ENCODE measurements at places on chromosomes 13 and 19.

DNA sequence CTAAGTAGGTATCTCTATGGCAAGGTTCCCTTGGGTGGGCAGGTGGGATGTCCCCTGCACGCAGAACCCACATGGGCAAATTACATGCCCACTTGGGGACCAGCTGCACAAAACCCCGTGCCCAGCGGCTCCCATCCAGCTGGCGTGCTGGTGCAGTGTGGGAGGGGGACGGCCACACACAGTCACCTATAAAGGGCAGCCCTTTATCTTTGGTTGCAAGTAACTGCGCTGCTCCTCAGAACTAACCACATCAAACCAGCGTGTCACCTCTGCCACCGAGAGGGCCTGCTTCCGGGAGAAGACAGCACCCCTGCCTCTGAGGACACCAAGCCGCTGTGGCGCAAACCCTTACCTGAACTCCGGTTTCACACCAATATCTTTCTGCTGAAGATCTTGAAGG lies 32.2 kb downstream of the ANKRD27 start:
- DNase-seq = no peak

- no peak for DNase-seq
Measured at GRCh38 chr19:5943623-5944022, 29.6 kb downstream of the CAPS start.

GRCh38 chr19:45908956-45909355 lies 5.6 kb downstream of the NANOS2 start:
- no peak for DNase-seq

- DNase-seq = no peak
Measured at GRCh38 chr19:1764729-1765128, 11.4 kb downstream of the ONECUT3 start.

- DNase-seq = no peak
Measured at GRCh38 chr13:30618186-30618929, 638 bp downstream of the USPL1 start.

DNA sequence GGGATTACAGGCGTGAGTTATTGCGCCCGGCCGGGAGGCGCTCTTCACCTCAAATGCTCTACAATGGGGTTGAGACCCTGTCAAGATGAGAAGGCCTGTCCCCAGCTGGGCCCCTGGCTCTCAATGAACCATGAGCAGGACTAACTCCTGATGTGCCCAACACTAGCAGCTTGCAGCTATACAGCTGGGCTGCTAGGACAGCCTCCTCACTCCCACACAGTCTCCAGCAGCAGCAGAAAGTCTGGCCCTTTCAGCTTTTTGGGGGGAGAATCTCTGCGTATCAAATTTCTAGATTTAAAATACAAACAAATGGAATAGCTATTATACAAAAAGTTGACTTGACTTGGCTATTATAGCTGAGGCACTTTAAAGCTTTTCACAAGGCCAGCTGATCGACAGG lies 30.2 kb downstream of the TMTC4 start:
- DNase-seq = no peak

DNA sequence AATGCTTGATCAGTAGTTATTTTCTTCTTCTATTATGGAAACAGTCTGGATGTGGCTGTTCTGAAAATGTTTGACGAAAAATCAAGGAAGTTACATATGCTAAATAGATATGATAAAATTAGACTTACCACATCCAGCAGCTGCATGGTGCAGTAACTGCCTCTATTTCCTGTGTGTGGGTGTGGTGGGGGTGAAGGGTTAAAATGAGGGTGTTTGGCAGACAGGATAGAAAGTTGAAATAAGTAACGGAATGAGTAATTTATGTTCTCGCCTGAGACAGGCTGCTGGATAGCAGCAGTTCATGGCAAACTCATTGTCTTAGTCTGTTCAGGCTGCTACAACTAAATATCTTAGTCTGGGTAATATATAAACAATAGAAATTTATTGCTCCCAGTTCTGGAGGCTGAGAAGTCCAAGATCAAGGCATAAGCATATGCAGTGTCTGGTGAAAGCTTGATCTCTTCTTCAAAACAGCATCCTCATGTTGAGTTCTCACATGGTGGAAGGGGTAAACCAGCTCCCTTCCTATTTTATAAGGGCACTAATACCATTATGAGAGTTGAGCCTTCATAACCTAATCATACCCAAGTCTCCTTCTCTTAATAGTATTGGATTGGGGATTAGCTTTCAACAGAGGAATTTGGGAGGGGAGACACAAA lies 1248.9 kb downstream of the SLITRK5 start:
- DNase-seq = no peak

DNA sequence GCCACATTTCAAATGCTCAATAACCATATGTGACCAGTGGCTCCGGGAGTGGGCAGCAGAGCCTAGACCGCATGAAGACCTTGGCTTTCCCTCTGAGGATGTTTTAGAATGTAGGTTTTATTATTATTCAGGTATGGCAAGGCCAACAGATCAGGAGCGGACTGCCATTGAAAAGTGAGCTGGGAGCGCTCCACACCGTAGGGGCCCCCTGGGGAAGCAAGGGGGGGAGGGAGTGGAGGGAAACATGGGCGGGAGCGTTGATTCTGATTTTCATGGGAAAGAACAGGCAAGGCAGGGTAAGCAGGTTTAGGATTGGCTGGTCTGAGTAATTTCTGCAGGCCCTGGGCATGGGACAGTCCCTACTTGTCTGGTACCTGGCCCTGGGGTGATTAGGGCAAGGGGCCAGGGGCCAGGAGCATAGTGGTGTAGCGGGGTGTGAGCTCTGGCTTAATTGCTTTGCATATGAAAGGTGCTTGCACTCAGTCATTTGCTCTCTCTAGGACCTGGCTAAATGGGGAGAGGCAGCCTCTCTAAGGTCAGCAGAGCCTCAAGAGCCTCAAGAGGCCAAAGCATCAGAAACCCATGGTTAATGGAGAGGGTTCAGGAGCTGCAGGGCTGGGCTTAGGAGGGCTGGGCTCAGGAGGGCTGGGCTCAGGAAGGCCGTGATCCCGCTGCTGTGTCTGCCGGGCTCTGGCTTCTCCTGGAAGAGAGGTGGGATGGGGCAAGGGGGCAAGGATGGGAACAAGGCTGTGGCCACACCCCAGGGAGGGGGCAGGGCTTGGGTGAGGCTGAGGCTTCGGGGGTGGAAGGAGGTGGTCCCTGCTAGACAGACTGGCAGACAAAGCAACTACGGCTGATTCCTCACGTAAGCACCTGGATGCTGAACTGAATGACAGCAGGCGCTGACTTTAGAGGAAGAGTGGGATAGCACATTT lies 82.0 kb upstream of the WASF3 start:
- no peak for DNase-seq

DNA sequence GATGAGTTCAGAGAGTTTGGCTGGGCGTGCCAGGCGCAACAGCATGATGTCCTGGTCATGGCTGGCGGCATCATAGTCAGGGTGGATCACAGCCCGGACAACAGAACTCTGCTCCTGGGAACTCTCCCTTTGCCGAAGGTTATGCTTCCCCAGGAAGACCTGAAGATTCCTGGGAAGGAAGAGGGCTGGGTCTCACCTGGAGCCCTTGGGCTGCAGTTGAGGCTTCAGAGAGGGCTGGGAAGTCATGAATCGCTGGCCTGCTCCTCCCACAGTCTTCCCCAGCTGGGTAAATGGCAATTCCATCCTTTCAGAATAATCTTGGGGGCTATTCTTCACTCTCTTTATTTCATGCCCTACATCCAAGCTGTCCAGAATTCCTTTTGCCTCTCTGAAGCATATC lies 6.0 kb downstream of the KLK6 start:
- DNase-seq = no peak

DNA sequence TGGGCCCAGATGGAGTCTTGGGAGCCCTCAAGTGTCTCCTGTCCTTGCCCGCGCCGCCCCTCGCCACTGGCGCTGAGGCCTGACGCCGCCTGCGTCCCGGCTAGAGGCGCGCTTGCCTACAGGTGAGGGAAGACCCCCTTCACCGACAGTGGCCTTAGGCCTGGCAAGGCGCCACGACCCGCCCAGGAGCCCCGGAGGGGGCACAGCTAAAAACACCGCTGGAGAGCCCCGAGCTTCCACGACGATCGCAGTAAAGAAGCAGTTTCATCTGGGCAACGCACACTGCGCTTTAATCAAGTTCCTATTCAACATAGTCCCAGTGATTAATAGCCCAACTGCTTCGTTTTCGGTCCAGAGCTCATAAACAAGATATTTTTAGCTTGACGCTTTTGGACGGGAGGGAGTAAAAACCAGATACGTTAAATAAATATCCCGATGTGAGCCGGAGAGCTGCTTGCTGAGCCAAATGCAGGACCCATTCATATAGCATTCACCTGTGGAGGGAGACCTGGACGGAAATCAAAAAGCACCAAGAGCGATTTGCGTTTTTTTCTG lies 1.5 kb upstream of the CEBPA start:
- no peak for DNase-seq
